ENCODE measurements at places on chromosomes 4 and X. TPM values are rescaled to one million over a fixed set of nuclear protein-coding genes. Genes with fewer than 3 reads are reported as not detected.
A peak's percentile ranks its signal among the peaks of the same experiment; 100 is the strongest.

DNA sequence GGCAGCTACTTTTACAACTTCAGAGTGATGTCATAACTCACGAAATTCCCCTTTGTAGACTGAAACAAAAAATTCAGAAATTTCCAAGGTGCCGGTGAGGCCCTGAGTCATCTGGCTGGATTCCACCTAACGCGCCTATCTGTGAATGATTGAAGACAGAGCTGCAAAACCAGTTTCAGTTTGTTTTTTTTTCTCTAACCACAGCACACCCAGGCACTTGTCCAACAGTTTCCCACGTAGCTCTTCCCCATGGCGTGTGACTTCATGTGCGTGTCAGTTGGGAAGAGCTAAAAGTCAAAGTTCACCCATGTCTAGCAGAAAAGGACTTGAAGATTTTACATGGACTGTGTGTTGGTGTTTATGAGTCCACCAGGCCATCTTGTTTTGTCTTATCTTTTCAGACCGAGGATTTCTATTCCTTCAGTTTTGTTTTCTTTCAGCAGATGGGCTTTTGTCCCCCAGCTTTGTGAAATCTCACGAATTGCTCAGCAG lies 16.4 kb downstream of the TCEANC start:
- no peak for DNase-seq

The SPACA5 gene
- total RNA-seq: not detected

- DNase-seq: no peak
Observed at GRCh38 chr4:17204908-17205307, 306.5 kb upstream of the LDB2 start.

- no peak for DNase-seq
Observed at GRCh38 chrX:2589186-2590020, 88.6 kb upstream of the DHRSX start.

The TFE3 gene
- 39.8 TPM for total RNA-seq

- no peak for DNase-seq
Observed at GRCh38 chrX:71216485-71216884, 6.5 kb upstream of the GJB1 start.

DNA sequence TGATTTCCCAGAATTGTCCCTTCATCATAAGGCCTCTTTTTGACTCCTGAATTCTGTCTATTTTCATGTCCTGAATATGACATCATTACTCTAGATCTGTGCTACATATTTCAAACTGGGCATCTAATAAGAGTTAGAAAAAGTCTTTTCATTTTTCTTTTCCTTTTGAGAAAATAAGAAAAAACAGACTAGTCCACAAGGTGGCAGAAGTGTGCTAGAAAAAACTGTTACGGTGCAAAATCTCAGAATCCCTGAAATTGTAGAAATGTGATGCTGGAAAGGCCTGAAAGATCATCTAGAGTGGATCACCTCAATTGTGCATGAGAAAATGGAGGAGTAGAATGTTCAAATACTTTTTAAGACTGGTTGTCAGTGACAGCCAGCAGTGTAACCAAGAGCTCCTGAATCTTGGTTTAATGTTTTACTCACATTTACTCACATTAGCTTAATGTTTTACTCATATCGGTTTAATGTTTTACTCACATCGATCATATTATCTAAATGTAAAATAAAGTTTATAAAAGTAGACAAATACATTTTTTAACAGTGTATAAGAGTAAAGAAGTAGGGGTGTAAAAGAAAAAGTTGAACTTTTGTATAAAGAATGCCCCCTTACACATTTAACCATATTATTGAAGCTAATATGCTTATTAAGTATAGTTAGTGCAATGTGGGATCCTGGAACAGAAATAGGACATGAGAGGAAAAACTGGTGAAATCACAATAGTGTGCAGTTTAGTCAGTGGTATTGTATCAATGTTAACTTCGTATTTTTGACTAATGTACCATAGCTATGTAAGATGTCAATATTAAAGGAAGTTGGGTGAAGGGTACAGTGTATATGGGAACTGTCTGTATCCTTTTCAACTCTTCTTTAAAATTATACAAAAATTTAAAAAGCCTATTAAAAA lies 15.2 kb downstream of the ASB11 start:
- no peak for DNase-seq

GRCh38 chrX:19735244-19735643 lies 152.2 kb downstream of the SH3KBP1 start:
- no peak for DNase-seq

The ANOS1 gene
- total RNA-seq: 1.0 TPM

- no peak for DNase-seq
Observed at GRCh38 chr4:186642998-186643397, 80.7 kb downstream of the FAT1 start.

DNA sequence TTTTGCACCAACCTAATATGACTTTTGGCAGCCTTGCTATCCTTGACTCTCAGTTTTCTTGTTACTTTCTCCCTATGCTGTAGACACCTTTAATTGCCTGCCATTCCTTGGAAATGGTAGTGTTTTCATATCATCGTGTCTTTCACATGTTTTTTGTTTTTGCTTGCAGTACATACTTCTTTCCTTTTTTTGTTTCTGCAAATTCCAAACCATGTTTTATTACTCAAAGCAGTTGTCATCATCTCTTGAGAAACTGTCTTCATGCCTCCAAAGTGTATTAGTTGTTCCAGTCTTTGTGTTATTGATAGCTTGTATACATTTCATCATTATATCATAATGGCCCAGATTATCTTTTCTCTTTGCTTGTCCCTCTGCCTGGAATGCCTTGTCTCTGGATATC lies 57.1 kb downstream of the PDLIM5 start:
- DNase-seq: no peak

GRCh38 chrX:153769865-153770600 lies 6.0 kb downstream of the PLXNB3 start:
- DNase-seq: peak; percentile 6

DNA sequence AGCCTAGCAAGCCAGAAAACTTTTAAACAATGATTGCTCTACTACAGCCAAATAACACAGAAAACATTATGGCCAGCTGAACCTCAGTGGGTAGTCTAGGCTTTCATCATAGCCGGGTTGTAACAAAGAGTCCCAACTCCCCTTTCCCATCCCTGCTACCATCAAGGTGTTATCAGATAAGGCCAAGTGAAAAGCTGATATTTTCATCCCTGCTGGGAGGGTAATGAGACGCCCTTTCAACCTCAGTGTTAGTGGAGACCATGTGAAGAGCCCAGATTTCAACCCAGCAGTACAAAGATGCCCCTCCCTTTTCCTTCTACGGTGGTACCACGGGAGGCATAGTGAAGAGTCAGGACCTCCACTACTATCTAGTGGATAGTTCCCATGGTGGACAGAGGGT lies 433.7 kb downstream of the GPM6A start:
- no peak for DNase-seq

GRCh38 chr4:183919141-183919540 lies 14.0 kb downstream of the STOX2 start:
- DNase-seq: no peak

DNA sequence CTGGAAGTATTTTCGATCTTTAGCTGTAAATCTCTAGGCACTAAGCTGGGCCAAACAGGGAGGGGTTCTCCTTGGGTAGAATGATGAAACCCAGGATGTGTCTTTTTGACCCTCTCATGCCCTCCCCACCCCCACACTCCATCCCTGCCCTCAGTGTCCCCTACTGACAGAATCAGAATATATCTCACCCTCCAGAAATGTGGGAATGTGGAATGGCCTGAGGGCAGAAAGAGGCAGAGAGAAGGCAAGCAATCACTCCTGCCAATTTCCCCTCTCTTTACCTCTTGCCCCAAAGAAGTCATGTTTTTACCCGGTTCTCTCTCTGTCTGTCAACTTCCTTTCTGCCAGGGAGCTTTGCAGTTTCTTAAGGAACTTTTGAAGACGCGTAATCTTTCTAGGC lies 34.4 kb downstream of the RAP2C start:
- DNase-seq: no peak

The MAGEB17 gene
- not detected for total RNA-seq

GRCh38 chr4:98179951-98180350 lies 36.7 kb upstream of the STPG2 start:
- no peak for DNase-seq
